ENCODE measurements at places on chromosomes 6 and 20.
A peak's percentile ranks its signal among the peaks of the same experiment; 100 is the strongest.

DNA sequence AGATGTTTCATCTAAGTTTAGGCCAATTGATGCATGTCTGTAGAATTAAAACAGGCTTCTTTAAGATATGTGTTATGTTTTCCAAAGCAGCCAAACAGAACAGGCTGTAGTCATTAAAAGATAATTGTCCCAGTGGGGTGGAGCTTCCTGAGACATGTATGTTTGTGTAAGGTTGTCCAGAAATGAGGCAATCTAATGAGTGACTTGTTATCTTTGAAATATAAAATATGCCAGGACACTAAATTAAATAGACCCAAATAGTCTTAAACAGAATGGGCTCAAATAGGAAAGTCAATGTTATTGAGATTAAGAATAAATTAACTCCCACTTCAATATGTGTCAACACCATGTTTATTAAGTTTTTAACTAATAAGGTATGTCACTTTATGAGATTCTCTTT is 204.7 kb upstream of the RNF217 start:
- DNase-seq, result no peak
- H3K36me3 ChIP-seq, result no peaks in the 10 kb centered on the region

DNA sequence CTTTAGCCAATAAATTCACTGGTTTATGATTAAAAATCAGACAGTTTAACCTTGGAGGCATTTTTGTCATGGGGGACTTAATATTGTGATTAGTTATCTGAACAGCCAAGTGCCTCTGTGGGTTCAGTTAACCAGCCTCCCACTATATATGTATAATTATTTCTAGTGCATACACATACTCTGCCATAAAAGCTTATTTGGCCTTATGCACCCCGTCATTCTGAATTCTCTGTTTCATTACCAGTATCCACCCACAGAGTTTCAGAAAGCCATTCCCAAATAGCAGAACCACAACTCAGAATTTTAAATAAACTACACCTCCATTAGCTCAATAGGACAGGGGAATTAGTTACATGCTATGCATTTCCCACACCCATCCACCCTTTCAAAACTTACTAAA is 279.7 kb downstream of the ZFAND3 start:
- DNase-seq, result no peak
- H3K36me3 ChIP-seq, result peaks cover 3% of the 10 kb centered on the region
- peak overlapping the region; percentile 46 for H3K27ac ChIP-seq
- H3K4me3 ChIP-seq, result no peak overlapping the region

DNA sequence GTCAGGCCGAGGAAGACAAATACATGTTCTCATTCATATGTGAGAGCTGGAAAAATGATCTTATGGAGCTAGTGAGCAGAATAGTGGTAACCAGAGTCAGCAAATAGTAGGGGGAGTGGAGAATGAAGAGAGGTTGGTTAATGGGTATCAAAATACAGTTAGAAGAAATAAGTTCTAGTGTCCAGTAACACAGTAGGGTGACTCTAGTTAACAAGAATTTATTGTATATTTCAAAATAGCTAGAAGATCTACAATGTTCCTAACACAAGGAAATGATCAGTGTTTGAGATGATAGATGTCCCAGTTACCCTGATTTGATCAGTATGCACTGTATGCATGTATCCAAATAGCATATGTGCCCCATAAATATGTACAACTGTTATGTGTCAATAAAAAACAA is 128.4 kb downstream of the BCKDHB start:
- no peak for DNase-seq
- H3K36me3 ChIP-seq, result no peaks in the 10 kb centered on the region
- H3K27ac ChIP-seq, result no peak overlapping the region
- H3K4me3 ChIP-seq, result no peak overlapping the region
- no peaks in the 10 kb centered on the region for H3K27me3 ChIP-seq
- no peaks in the 10 kb centered on the region for H3K4me1 ChIP-seq

- H3K27ac ChIP-seq, result no peak overlapping the region
- no peaks in the 10 kb centered on the region for H3K4me1 ChIP-seq
- DNase-seq, result no peak
- H3K36me3 ChIP-seq, result peaks cover 32% of the 10 kb centered on the region
- no peaks in the 10 kb centered on the region for H3K27me3 ChIP-seq
These were observed 41.6 kb downstream of the PLAGL2 start for GRCh38 chr20:32165836-32166545.

- H3K4me3 ChIP-seq, result no peak overlapping the region
- H3K4me1 ChIP-seq, result peaks cover 7% of the 10 kb centered on the region
- no peak overlapping the region for H3K27ac ChIP-seq
These were observed 145.3 kb upstream of the SPACA1 start for GRCh38 chr6:87902383-87902782.

DNA sequence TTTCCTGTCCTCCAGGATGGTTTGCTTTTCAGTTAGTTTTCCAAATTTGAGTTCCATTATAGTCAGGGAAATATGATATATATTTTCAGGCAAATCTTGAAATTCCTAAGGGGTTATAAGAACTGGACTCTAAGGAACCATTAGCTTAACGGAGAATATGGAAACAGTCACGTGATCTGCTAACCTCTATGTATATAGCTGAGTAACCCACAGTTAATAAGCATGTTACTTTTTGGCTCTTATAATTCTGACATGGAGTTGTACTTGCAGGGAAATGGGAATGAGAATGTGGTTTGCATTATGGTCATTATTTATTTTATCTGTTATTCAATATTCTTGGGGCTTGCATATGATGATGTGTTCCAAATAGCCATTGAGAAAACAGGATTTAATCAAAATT is 23.3 kb downstream of the SOBP start:
- no peaks in the 10 kb centered on the region for H3K4me1 ChIP-seq
- no peak for DNase-seq
- no peak overlapping the region for H3K27ac ChIP-seq
- H3K4me3 ChIP-seq, result no peak overlapping the region
- H3K27me3 ChIP-seq, result no peaks in the 10 kb centered on the region

- no peaks in the 10 kb centered on the region for H3K36me3 ChIP-seq
- no peaks in the 10 kb centered on the region for H3K27me3 ChIP-seq
- no peak overlapping the region for H3K27ac ChIP-seq
- H3K4me3 ChIP-seq, result no peak overlapping the region
- H3K4me1 ChIP-seq, result peaks cover 4% of the 10 kb centered on the region
- no peak for DNase-seq
These were observed 33.9 kb upstream of the FBXO30 start for GRCh38 chr6:145848541-145848940.

GRCh38 chr20:43432498-43432897 is 25.2 kb upstream of the SRSF6 start:
- no peaks in the 10 kb centered on the region for H3K4me1 ChIP-seq
- H3K27me3 ChIP-seq, result peaks cover 64% of the 10 kb centered on the region
- H3K36me3 ChIP-seq, result no peaks in the 10 kb centered on the region
- H3K27ac ChIP-seq, result no peak overlapping the region

GRCh38 chr20:58573986-58574385 is 58.8 kb upstream of the APCDD1L start:
- H3K4me1 ChIP-seq, result no peaks in the 10 kb centered on the region
- H3K36me3 ChIP-seq, result no peaks in the 10 kb centered on the region
- H3K4me3 ChIP-seq, result no peak overlapping the region
- DNase-seq, result no peak
- peaks cover 69% of the 10 kb centered on the region for H3K27me3 ChIP-seq

GRCh38 chr6:89037141-89037900 is 43.2 kb upstream of the PNRC1 start:
- H3K4me3 ChIP-seq, result no peak overlapping the region
- peaks cover 3% of the 10 kb centered on the region for H3K36me3 ChIP-seq
- H3K27ac ChIP-seq, result no peak overlapping the region

GRCh38 chr20:25437153-25437581 is 29.7 kb downstream of the GINS1 start:
- no peaks in the 10 kb centered on the region for H3K4me1 ChIP-seq
- no peak for DNase-seq
